Daoy (cell line): ENCODE measurements at places on chromosomes 11 and 22. TPM values are rescaled to one million over a fixed set of nuclear protein-coding genes. Genes with fewer than 3 reads are reported as not detected.

DNA sequence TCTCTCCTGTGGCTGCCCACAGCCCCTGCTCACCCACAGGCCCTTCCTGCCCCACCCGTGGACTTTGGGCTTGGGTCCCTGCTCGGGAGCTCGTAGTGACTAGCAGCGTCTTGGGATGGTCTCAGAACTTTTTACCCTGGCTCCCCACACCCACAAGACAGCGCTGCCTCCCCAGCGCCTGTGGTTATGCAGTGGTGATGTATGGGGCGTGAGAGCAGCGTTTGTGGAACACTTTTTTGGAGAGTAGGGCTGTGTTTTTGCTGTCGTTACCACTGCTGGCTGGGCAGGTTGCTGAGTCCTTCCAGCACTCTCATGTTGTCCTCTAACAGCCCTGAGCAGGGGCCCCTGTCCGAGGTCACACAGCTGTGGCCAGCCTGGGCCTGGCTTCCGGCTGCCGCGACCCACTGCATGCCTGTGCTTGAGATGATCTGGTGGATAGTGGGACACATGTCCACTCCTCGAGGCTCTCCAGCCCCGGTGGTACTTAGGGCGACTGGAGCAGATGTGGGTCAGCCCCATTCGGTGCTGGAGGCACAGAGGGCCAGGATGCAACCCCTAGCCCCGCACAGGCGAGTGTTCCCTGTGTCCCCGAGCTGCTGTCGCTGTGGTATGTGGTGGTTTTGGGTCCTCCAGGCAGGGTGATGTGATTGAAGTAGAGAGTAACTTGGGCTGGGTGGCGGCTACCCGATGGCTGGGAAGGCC lies 7.1 kb upstream of the GRAMD4 start:
- no peak for DNase-seq

- no peak for DNase-seq
Observed at GRCh38 chr11:21411597-21411996, 742.2 kb downstream of the NELL1 start.

DNA sequence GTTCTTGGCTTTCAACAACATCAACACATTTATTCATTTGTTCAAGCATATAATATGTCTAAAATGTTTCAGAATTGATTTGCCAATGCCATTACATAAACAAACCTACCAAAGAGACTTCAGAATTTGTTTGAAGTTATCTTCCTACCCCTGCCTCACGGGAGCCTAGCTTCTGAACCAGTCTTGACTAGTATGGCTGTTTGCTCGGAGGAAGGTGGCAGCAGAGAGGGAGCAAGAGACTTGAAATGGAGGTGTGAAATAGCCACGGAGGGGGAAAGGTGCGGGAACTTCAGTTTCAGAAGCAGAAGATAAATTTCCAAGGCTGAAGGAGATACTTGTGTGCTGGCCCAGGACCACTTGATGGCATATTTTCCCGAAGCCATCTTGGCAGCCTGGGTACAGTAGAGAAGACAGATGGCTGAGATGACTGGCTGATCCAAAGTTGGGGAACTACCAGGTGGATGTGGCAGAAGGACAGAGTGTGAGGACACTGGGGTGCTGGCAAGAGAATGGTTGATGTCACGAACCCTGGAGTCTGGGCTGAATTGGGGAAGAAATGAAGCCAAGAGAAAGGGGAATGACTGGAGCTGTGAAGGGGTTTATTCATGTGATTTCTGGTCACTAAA lies 14.0 kb upstream of the MTCH2 start:
- DNase-seq: no peak

DNA sequence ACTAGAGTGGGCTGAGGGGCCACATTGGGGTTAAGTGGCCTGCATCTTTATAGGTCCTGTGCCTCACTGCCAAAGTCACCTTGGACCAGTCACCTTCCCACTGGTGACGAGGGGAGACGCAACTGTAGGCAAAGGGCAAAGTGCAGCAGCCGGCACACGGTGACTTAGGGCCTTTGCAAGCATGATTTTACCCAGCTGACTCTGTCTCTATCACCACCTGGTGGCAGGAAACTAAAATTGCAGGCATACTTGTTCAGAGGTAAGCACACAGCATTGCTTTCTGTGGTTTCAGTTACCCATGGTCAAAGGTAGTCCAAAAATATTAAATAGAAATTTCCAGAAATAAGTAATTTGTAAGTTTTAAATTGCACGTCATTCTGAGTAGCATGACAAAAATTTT lies 1164.4 kb downstream of the BRD1 start:
- DNase-seq: no peak

The INSC gene
- total RNA-seq: not detected in 2 replicates

DNA sequence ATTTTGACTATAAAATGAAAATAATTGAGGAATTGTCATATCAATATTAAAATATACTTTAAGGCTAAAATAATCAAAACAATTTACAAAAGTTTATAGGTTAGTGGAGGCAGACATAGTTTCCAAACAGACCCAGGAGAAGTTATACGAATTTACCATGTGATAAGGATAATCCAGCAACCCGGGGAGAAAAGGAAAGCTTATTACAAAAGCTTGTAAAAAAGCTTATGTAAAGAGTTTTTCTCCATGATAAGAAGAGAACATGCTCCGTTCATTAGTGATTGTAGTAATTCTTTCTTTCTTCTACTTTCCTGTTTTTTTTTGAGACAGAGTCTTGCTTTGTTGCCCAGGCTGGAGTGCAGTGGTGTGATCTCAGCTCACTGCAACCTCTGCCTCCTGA lies 79.0 kb downstream of the ATXN10 start:
- no peak for DNase-seq
